ENCODE measurements at places on chromosomes 12 and 14.
A peak's percentile ranks its signal among the peaks of the same experiment; 100 is the strongest.

DNA sequence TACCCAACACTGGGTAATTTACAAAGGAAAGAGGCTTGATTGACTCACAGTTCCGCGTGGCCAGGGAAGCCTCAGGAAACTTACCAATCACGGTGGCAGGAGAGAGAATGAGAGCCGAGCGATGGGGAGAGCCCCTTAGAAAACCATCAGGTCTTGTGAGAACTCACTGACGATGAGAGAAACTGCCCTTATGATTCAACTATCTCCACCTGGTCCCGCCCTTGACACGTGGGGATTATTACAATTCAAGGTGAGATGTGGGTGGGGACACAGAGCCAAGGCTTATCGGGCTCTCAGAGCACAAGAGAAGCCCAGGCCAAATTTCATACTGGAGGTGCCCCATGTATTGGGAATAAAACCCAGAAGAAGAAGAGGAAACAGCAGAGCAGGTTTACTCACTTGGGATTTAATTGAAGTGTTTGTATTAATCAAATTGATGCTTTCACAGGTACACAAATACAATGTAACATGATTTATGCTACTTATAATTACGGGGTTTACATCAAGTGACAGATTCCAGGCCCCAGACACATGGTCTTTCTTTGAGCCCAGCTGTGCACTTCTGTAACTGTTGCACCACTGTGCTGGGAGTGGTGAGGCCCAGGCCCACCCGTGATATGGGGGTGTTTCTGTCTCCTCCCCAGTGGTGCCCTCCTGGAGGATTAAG is 8.2 kb upstream of the CCDC85C start:
- no peak for DNase-seq

DNA sequence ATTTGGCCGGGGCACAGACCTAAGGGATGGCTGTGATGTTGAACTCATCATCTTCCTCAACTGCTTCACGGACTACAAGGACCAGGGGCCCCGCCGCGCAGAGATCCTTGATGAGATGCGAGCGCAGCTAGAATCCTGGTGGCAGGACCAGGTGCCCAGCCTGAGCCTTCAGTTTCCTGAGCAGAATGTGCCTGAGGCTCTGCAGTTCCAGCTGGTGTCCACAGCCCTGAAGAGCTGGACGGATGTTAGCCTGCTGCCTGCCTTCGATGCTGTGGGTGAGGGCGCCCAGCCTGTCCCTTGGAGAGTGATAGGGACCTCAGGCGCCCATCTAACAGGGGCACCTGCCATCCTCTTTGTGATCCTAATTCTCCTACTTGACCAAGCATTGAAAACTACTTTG is 12.4 kb downstream of the OAS3 start:
- no peak for DNase-seq

GRCh38 chr14:92121670-92122350 is at the start of the genes CPSF2 and NDUFB1:
TSS of gene CPSF2 (plus strand) at chr14:92121969. CDS start at chr14:92130985, 9,016 bp downstream.
TSS of gene NDUFB1 (minus strand) at chr14:92121706. CDS start at chr14:92117637, 4,069 bp downstream.
- peak; percentile 91 for DNase-seq

DNA sequence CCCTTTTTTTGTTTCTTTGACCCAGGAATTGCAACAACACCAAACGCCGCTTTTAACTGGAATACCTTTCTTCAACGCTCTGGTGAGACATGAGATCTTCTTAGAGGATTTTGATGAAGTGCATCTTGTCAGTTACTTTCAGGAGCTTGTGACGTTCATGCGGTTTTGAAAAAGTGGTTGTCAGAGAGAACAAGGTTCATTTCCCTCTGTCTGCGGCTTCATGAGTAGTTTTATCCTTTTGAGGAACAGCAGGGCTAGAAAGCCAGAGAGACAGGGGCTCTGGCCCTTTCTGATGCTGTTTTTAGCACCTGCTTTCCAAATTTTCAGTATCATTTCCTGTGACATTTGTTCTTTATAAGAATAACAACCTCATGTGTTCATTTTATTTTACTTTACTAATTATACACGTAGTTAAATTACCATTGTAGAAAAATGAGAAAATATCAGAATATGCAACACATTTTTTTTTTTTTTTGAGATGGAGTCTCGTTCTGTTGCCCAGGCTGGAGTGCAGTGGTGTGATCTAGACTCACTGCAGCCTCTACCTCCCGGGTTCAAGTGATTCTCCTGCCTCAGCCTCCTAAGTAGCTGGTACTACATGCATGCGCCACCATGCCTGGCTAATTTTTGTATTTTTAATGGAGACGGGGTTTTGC is 61.8 kb downstream of the GLT1D1 start:
- DNase-seq: no peak

- no peak for DNase-seq
Observed at GRCh38 chr12:93689076-93689834, 12.1 kb downstream of the CRADD start.

Measured in head of caudate nucleus (tissue), 42 donors.